D721Med (cell line): ENCODE measurements at places on chromosomes 7 and 10.
A peak's percentile ranks its signal among the peaks of the same experiment; 100 is the strongest.

DNA sequence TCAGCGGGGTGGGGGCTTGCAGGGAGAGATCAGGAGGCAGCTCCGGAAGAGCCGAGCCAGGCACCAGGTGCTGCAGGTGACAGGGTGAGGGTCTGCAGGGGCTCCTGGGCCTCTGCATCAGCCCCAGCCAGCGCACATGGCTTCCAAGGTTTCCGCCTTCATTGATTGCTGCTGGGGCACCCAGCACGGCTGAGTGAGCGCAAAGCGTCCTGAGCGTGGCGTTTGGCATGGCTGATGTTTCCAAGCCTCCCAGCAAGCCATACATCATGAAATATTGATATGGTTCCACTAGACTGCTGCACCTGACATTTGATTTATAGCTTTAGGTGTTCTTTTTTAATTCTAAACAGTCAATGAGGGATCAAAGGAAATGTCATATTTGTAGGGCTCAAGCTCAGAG lies 259.0 kb downstream of the WDR37 start:
- DNase-seq, result no peak

GRCh38 chr10:117272195-117273076 lies 31.5 kb downstream of the SLC18A2 start:
- DNase-seq, result no peak

DNA sequence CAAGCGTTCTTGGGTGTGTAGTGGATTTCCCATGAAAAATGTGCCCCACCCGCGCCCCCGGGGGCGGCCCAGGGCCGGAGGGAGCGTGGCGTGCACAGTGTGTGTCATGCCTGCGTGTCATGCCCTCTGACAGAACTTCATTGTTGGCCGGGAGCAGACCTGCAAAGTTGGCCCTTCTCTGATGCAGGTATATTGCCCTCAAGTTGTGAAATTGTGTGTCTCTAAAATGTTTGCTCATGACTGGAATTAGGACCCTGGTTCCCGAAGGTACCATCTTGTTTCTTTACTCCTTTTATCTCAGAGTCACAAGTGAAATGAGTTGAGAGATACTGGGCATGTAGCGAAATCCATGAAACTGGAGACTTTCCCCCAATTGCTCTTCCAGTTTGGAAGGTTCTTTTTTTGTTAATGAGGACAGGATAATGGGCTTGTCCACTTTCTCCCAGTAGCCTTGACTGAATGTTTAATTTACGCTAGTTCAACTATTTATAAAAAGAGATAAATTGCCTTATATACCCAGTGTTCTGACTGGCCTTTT lies 26.2 kb downstream of the ADK start:
- no peak for DNase-seq

DNA sequence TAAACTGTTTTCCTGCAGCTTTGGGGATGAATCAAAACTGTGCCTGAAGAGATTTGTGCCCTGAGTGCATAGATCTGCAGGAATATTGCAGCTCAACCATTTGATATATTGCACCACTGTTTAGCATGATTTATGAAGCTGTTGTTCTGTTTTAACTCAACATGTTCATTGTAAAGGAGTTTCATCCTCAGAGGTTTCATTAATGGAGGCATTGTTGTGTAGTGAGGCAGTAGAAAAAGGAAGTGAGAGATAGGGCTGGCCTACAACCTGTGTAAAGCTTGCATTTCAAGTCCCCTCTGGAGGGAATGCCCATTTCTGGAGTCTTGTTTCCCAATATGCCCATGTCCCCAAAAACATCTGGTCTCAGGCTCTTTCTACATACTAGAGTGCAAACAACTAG lies 67.5 kb downstream of the DNAJC12 start:
- no peak for DNase-seq

DNA sequence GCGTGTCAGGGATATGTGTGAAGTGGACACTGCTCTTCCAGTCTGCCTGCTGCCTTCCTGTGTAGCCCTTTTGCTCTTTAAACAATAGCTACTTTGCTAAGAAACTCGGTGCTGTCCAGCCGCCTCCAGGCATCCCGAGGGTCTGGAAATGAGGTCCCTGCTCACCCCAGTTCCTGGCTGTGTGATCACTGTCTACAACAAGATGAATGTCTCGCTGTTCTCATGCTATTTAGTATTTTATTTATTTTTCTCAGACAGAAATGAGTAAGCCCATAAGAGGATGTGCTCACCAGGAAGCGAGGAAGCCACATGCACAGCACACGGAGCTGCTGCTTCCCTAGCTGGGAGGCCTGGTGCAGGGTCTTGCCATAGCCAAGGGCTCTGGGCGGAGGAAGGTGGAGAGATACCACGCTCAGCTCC lies 167.0 kb upstream of the PITRM1 start:
- no peak for DNase-seq

- DNase-seq, result no peak
These were observed 415.8 kb upstream of the SEMA3A start for GRCh38 chr7:84610390-84610789.

- no peak for DNase-seq
These were observed 135.7 kb upstream of the GDF10 start for GRCh38 chr10:47164126-47164799.

- no peak for DNase-seq
These were observed 32.5 kb downstream of the BNIP3 start for GRCh38 chr10:131949041-131949862.

DNA sequence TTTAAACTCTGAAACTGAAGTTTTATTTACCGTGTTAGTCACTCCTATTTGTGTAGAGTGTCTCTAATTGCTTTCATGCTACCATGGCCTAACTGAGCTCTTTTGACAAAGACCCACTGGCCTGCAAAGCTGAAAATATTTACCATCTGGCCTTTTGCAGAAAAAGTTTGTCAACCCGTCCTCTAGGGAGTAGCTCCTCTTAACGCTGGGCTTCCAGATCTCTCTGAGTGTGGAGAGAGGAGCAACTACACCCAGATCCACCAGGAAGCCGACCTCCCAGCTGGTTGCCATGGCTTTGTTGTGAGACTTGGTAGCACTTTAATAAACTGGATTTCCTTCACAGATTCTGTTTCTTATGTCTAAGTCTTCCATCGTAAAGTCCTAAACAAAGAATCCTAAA lies 4.2 kb upstream of the C10orf71 start:
- no peak for DNase-seq

DNA sequence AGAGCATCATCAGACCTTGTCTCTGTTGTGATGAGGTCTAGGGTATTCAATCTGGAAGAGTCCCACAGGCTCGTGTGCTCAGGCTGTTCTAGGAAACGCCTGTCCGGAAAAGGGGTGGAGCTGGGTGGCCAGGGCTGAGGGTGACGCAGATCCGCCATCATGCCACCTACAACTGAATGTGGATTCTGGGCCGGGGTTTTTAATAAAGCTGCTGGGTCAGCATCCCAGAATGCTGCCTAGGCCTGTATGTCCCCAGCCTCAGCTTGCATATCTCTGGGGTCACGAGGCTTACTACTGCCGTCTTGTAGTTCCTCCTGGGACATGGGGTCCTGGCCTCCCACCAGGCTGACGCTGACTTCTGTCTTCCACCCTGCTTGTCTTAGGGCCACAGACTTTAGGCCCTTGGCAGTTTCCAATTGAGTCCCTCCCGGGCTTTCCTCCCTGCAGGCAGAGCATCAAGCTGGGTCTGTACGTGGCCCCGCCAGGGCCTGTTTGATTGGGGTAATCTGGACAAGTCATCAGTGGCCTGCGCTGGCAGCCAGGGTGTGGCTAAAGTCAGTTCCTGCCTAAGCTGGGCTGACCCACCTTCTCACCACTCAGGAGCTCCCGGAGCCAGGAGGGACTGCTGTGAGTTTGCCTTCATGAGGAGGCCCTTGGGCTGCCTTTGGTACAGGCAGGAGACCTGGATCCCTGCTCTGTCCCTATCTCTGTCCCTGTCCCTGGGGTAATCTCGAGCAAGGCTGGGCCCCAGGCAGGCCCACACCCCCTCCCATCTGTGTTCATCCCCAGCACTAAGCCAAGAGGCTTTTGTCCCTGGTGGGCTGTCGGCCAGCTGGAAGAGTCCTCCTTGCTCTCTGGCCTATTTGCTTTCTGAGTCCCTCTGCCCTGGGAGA lies 79.9 kb downstream of the ZMIZ1 start:
- DNase-seq, result peak; percentile 80

GRCh38 chr7:128201067-128201689 lies 39.9 kb upstream of the LEP start:
- no peak for DNase-seq

- DNase-seq, result no peak
These were observed 194.9 kb downstream of the KCNMA1 start for GRCh38 chr10:77442699-77443189.

DNA sequence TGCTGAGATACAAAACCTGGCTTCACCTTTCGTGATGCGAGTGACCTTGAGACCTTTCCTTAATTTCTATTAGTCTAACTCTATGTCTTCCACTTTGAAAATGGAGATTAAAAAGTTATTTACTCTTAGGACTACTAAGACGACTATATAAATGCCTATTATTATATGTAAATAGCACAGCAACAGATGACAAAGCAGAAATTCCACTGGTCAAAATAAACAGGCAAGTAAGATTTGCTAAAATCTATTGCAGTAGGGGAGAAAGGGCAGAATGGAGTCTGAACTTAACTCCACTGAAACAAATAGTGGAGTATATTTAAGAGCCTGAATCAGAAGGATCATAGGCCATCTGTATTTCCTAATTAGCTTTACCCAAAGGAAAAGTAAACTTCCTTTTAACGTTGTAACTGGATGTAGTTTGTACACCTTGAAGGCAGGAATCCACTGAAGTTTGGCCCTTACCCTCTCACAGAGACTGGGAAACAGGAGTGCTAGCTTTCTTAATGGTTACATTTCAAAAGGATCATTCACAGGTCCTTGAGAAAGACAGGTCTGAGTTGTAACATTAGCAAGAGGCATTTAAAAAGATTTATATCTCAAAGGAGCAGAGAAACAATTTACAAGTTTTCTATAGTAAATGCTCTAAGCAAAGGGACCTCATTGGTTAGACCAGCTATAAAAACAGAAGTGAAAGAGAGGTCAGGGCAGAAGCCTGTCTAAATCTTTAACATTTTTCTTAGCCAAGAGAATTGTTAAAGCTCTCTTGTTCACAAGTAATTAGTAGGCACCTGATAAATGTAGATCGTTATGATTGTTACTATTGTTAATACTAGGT lies 332.5 kb downstream of the ZWINT start:
- no peak for DNase-seq

DNA sequence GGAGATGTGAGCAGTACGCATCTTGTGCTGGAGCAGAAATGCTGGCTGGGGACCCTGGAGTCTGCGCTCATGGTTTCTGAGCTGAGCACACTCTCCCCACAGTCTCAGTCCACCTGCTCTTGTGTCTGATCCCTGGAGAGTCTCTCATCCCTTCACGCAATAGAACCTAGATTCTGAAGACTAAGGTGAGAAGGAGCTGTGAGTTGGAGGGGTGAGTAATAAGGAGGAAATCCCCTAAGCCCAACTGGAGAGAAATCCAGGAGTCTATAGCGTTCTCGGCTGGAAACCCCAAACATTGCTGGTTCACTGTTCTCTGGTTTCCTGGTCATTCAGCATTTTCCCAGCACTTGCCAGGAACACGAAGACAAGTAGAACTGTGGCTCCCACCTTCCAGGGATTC lies 68.3 kb upstream of the SMNDC1 start:
- no peak for DNase-seq

- no peak for DNase-seq
These were observed 20.3 kb downstream of the NOD1 start for GRCh38 chr7:30458311-30458710.

- no peak for DNase-seq
These were observed 377.6 kb downstream of the POM121L12 start for GRCh38 chr7:53413021-53413420.

- DNase-seq, result no peak
These were observed 14.8 kb upstream of the CH25H start for GRCh38 chr10:89221919-89222318.

- no peak for DNase-seq
These were observed 22.7 kb upstream of the WASHC2A start for GRCh38 chr10:50044941-50045664.

DNA sequence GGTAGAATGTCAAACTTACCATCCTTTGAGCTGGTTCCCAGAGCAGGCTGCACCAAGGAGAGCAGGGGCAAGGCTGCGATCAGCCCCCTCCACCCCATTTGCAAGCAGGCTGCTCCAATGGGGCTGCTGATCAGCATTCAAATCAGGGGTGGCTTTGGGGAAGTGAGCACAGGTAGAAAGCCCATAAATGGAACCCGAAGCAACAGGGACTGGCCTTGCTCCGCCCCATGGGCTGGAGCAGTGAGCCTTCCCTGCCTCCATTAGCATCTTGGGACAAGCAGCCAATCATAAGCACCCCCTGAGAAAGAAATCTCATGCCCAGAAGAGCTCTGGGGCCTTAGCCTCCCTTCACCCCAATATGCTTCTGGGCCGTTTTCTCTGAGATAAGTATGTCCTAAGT lies 4.0 kb upstream of the PKD1L1 start:
- DNase-seq, result no peak

- DNase-seq, result no peak
These were observed 2.5 kb downstream of the ENTPD1 start for GRCh38 chr10:95758351-95759025.

DNA sequence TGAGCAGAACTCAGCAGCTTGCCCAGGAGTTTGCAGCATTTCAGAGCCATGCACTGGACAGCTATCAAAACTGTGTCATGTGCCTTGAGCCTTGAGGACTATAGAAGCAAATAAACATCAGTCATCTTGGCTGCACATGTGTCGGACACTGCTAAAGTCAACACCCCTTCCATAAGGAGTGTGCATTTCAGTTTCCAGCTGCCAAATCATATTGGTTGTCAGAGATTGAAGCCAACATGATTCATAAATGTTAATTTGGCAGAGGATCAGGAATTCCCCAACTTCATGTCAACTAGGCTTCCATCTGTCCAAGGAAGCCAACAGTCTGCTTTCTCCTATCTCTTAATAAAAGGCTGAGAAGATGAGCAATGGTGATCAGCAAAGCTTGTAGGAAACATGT lies 32.8 kb downstream of the SLC16A12 start:
- no peak for DNase-seq

- peak; percentile 20 for DNase-seq
These were observed at the start of gene SMIM30 for GRCh38 chr7:113118074-113118959. Gene SMIM30 (minus strand): TSS chr7:113118554. CDS start chr7:113117578, 976 bp downstream.

DNA sequence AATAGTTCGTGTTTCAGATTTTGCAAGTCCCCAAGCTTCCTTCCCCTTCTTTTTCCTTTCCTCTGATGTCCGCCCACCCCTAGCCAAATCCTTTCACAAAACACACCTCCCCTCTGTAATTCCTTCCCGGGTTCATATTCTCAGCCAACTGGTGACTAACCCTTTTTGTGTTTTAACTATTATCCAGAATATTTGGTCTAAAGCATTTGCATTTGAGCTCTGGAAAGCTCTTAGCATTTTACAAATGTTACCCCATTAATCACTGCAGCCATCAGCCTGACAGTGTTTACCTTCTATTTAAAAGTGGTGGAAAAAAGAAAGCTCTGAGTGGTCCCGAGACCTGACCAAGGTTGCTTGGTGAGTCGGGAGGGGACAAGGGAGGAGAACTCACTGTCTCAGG lies 139.0 kb downstream of the CREB5 start:
- DNase-seq, result no peak
